ENCODE measurements at places on chromosomes 7 and 10. TPM values are rescaled to one million over a fixed set of nuclear protein-coding genes. Genes with fewer than 3 reads are reported as not detected.

CYP2C19 gene
- not detected for total RNA-seq

GRCh38 chr10:31099094-31099493 lies 67.4 kb upstream of the ZNF438 start:
- H3K27me3 ChIP-seq = no peaks in the 10 kb centered on the region
- H3K4me1 ChIP-seq = no peaks in the 10 kb centered on the region
- H3K4me3 ChIP-seq = no peak overlapping the region
- no peak overlapping the region for H3K27ac ChIP-seq

DNA sequence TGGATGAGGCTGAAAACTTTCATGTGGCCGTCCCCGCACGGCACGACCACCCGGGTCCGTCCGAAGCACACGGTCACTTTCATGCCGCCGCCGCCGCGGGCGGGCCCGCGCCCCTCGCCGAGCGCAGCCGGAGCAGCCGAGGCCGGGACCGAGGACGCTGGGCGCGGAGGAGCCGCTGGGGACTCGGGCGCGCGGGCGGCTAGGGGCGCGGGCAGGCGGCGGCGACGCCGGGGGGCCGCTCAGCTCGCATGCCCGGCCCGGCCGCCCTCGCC lies 247 bp downstream of the PARD3 start:
- peak overlapping the region; percentile 88 for H3K4me3 ChIP-seq
- H3K36me3 ChIP-seq = no peaks in the 10 kb centered on the region
- no peaks in the 10 kb centered on the region for H3K27me3 ChIP-seq

- no peak overlapping the region for H3K27ac ChIP-seq
- no peaks in the 10 kb centered on the region for H3K36me3 ChIP-seq
- no peak for DNase-seq
- H3K4me3 ChIP-seq = no peak overlapping the region
These were observed 1604.0 kb downstream of the REEP3 start for GRCh38 chr10:65125212-65125611.

OR2A7 gene
- total RNA-seq = 0.94 TPM

GRCh38 chr7:156038345-156038744 lies 226.1 kb upstream of the SHH start:
- no peaks in the 10 kb centered on the region for H3K4me1 ChIP-seq
- no peak for DNase-seq
- no peaks in the 10 kb centered on the region for H3K36me3 ChIP-seq
- H3K27ac ChIP-seq = no peak overlapping the region

LRIT2 gene
- total RNA-seq = not detected

DNA sequence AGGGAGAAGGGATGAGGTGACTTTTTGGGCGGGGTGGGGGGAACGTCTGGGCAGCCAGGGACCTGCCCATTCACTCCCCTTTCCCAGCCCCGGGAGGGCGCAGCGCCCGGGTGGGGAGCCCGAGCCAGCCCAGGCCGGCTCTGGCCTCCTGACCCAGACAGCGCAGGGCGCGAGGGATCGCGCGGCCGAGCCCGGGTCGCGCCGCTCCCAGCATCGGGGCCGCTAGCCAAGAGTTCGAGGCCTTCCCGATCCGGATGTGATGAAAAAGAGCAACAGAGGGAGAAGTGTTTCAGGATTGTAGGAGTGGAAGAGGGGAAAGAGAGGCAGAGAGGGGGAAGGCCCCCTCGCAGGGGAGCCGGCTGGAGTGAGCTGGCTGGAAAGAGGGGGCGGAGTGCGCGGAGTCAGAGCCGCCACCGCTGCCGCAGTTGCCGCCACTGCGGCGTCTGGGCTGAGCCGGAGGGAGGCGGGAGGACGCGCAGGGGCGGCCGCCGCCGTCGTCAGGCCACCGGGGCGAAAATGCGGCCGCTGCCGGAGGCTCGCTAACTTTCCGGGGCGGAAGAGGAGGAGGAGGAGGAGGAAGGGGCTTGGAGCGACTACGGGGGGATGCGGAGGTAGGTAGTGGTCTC lies at the start of gene MDFIC:
Gene MDFIC, plus strand, starts transcription at position 69 of the 626 bp plus-strand sequence. CDS start 940 bp downstream, outside the sequence.
- no peaks in the 10 kb centered on the region for H3K27me3 ChIP-seq
- no peaks in the 10 kb centered on the region for H3K4me1 ChIP-seq
- peak within 1 kb of the TSS; percentile 81 for H3K4me3 ChIP-seq
- H3K36me3 ChIP-seq = no peaks in the 10 kb centered on the region
- peak within 1 kb of the TSS; percentile 94 for H3K27ac ChIP-seq

- no peak overlapping the region for H3K27ac ChIP-seq
- no peaks in the 10 kb centered on the region for H3K27me3 ChIP-seq
- H3K4me3 ChIP-seq = no peak overlapping the region
- no peak for DNase-seq
These were observed 284.3 kb downstream of the SKAP2 start for GRCh38 chr7:26580064-26580591.

- no peaks in the 10 kb centered on the region for H3K36me3 ChIP-seq
- no peak overlapping the region for H3K27ac ChIP-seq
- H3K4me3 ChIP-seq = no peak overlapping the region
These were observed 434.2 kb downstream of the LRMDA start for GRCh38 chr10:75865413-75866299.

- no peak overlapping the region for H3K27ac ChIP-seq
- no peaks in the 10 kb centered on the region for H3K4me1 ChIP-seq
- DNase-seq = no peak
- H3K27me3 ChIP-seq = no peaks in the 10 kb centered on the region
- H3K4me3 ChIP-seq = no peak overlapping the region
These were observed 22.8 kb downstream of the CREB5 start for GRCh38 chr7:28435152-28435551.

SPDYE9 gene
- not detected for total RNA-seq

- H3K4me3 ChIP-seq = no peak overlapping the region
- no peaks in the 10 kb centered on the region for H3K4me1 ChIP-seq
- peak; percentile 44 for DNase-seq
These were observed 62.0 kb downstream of the MYOF start for GRCh38 chr10:93420091-93420490.

GRCh38 chr7:27324246-27324645 lies 81.6 kb downstream of the EVX1 start:
- H3K27me3 ChIP-seq = no peaks in the 10 kb centered on the region
- no peak overlapping the region for H3K27ac ChIP-seq
- no peak overlapping the region for H3K4me3 ChIP-seq
- DNase-seq = no peak
- H3K36me3 ChIP-seq = no peaks in the 10 kb centered on the region

DNA sequence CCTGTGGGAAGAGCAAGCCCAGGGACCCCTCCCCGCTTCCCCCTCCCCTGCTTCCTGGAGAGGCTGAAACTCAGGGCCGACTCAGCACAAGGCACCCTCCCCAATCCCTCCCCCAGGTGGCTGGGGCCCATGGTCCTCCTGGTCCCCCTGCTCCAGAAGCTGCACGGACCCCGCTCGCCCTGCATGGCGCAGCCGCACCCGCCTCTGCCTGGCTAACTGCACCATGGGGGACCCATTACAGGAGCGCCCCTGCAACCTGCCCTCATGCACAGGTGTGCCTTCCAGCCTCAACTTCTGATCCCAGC lies 19.7 kb upstream of the ZNF862 start:
- no peaks in the 10 kb centered on the region for H3K27me3 ChIP-seq
- H3K4me3 ChIP-seq = no peak overlapping the region
- no peak for DNase-seq

DNA sequence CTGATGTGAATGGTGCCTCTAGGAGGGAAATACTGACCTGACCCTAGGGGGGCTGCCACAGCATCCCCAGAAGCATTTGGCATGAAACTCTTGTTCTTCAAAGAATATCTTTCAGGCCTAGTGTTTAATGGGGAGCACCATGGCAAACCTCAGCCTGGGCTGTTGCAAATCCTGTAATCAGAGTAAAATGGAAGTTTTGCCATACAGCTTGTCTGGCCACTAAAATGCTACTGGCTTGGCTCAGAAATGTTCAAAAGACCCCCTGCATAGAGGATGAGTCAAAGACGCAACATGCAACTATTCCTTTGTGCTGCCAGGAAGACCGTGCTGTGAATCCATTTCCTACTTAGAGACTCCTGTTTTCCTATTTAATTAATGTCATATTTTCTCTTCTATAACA lies 26.7 kb downstream of the HECW1 start:
- H3K4me1 ChIP-seq = no peaks in the 10 kb centered on the region
- H3K27me3 ChIP-seq = no peaks in the 10 kb centered on the region
- H3K36me3 ChIP-seq = no peaks in the 10 kb centered on the region
- no peak overlapping the region for H3K4me3 ChIP-seq

DNA sequence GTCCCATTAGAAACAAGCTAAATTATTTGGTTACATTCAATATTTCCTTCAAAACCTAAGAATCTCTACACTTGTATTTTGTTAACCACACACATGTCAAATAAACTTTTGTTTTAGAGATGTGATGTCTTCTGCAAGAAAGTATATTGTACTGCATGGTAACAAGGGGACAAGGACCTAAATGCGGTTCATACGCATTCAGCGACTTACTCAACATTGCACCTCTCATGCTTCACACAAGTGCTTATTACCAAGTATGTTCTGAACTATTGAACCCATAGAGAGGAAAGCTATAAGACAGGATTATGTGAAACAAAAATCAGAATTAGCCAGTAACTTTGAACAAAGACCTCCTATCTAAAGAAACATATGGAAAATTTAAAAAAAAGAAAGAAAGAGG lies 68.3 kb downstream of the CREB5 start:
- H3K4me3 ChIP-seq = no peak overlapping the region
- no peaks in the 10 kb centered on the region for H3K4me1 ChIP-seq
- DNase-seq = no peak

FKBP6 gene
- total RNA-seq = not detected

SLC13A1 gene
- not detected for total RNA-seq

C10orf143 gene
- total RNA-seq = 0.93 TPM

GRCh38 chr7:16460789-16461493 lies 4.6 kb downstream of the SOSTDC1 start:
- no peaks in the 10 kb centered on the region for H3K4me1 ChIP-seq
- no peak overlapping the region for H3K27ac ChIP-seq
- no peaks in the 10 kb centered on the region for H3K36me3 ChIP-seq
- H3K4me3 ChIP-seq = no peak overlapping the region
- DNase-seq = no peak
- no peaks in the 10 kb centered on the region for H3K27me3 ChIP-seq

- no peak overlapping the region for H3K27ac ChIP-seq
- no peaks in the 10 kb centered on the region for H3K4me1 ChIP-seq
- no peak for DNase-seq
- H3K36me3 ChIP-seq = no peaks in the 10 kb centered on the region
These were observed 78.4 kb upstream of the NEUROD6 start for GRCh38 chr7:31418928-31419327.

DNA sequence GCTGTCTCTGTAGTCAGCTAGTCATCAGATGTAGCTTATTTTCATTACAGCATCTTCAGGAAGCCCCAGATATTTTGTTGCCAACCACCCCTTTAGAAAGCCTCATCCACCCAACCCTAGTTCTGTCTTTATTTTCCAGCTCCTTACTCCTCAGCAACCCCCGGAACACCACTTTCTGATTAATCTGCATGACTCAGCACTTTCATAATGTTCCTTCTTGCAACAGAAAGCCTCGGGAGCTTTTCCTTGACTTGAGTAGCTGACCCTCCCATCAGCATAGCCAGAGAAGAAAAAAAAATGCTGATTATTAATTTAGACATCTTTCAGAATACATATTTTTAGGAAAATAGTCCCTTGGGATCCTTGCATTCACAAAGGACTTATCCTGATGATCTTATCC lies 244.0 kb upstream of the CXCL12 start:
- no peak for DNase-seq
- no peaks in the 10 kb centered on the region for H3K36me3 ChIP-seq
- H3K4me1 ChIP-seq = peaks cover 5% of the 10 kb centered on the region
- H3K4me3 ChIP-seq = no peak overlapping the region
- H3K27ac ChIP-seq = no peak overlapping the region
- no peaks in the 10 kb centered on the region for H3K27me3 ChIP-seq

DNA sequence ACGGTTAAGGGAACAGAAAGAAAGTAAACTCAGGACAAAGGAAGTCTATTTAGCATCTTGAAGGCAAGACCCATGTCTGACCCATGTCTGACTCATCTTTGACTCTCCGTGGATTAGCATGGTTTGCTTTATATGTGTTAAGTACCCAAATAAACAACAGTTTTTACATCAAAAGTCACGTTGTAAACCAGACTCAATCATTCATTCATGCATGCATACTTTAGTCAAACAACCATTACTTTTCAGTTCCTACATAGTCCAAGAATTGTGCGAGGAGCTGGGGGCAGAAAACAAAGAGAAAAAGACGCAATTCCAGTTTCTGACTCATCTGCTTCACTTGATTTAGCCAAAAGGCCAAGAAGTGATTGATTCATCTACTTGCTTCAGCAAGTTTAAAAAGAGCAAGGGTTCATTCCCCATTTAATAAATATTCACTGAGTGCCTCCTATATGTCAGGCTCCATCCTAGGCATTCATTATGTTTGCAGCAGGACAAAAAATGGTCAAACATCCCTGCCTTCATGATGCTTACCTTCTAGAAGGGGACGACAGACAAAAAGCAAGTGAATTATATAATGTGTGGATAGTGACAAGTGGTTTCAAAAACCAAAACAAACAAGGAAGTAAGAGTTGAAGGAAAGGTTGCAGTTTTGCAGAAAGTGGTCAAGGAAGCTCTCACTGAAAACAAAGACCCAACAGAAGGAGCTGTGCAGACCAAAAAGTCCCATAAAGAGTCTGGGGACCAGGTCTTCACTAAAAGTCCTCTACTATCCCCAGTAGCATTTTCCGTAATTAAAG lies 116.2 kb downstream of the FAM107B start:
- no peak overlapping the region for H3K27ac ChIP-seq
- H3K4me1 ChIP-seq = no peaks in the 10 kb centered on the region
- DNase-seq = no peak
- no peaks in the 10 kb centered on the region for H3K36me3 ChIP-seq

- H3K27me3 ChIP-seq = no peaks in the 10 kb centered on the region
- peak overlapping the region; percentile 69 for H3K27ac ChIP-seq
- H3K36me3 ChIP-seq = no peaks in the 10 kb centered on the region
- no peaks in the 10 kb centered on the region for H3K4me1 ChIP-seq
- peak overlapping the region; percentile 98 for H3K4me3 ChIP-seq
These were observed 2.1 kb downstream of the GLCCI1 start for GRCh38 chr7:7970531-7971307.

GRCh38 chr7:706721-707120 lies 19.8 kb upstream of the DNAAF5 start:
- no peaks in the 10 kb centered on the region for H3K4me1 ChIP-seq
- DNase-seq = no peak
- no peaks in the 10 kb centered on the region for H3K27me3 ChIP-seq
- H3K27ac ChIP-seq = no peak overlapping the region
- no peak overlapping the region for H3K4me3 ChIP-seq
- no peaks in the 10 kb centered on the region for H3K36me3 ChIP-seq

DNA sequence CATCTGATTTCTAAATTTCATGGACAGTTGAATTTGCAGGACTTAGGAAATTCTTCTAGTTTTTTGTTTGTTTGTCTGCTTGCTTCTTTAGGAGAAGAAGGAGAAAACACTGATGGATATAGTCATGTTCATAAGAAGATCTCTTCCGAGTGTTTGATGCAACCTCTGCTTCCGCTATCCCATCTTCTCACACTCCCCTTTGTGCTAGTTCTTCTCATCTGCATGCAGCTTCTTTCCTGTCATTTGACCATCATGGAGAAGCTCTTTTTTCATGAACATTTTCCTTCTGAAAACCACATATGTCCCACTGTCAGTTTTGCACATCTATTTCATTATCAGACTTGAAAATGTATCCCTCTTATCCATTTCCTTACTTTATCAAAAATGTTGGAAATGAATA lies 346.9 kb upstream of the PRKCQ start:
- no peak overlapping the region for H3K27ac ChIP-seq
- no peak for DNase-seq
- H3K36me3 ChIP-seq = no peaks in the 10 kb centered on the region
- H3K4me1 ChIP-seq = no peaks in the 10 kb centered on the region
- no peak overlapping the region for H3K4me3 ChIP-seq

- H3K4me1 ChIP-seq = peaks cover 6% of the 10 kb centered on the region
- no peaks in the 10 kb centered on the region for H3K36me3 ChIP-seq
- H3K27me3 ChIP-seq = no peaks in the 10 kb centered on the region
- no peak overlapping the region for H3K27ac ChIP-seq
These were observed 798 bp downstream of the BLNK start for GRCh38 chr10:96270571-96270970.

All from right atrium auricular region (tissue), 2 donors.